ENCODE measurements at places on chromosomes 7 and 10.
A peak's percentile ranks its signal among the peaks of the same experiment; 100 is the strongest.

GRCh38 chr10:78515038-78515872 is 481.6 kb downstream of the RPS24 start:
- DNase-seq = no peak

DNA sequence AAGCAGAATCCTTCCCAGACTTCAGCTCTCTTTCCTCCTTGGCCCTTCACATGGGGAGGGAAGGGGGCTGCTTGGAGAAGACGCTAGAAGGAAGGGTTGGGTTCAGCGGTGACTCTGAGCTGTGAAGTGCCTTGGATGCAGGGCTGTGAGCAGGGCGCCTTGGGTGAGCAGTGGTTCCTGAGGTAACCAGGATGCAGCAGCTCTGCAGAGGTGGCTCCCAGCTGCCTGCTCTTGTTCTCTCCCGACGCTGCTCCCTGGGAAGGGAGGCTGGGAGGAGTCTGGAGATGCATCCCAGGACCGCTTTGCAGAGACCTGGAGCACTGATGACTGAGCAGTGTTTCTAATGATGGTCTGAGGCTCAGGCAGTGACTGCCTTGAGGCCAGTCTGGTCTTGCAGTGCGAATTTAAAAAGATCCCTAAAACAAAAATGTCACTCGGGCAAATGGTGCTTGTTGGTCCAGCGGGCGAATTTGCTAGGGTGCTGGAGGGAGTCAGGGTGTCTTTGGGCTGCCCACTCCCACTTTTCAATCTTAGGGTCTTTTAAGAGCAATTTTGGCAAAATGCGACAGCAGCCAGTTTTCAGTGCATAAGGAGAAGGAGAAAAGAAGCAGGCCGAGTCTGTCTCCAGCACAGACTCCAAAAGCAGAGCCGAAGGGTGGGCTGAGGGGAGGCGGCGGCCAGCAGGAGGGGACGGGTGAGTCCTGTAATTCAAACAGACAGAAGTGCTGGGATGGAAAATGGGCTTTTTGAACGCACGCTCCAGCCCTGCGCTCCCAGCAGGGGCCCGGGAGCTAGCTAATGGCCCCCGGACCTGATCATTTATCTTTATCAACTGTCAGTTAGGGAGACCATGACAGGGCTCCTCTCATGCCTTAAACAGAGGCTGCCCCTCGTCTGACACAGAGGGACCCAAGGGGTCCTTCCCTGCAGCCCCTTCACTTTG is 191.2 kb upstream of the SHH start:
- DNase-seq = no peak

DNA sequence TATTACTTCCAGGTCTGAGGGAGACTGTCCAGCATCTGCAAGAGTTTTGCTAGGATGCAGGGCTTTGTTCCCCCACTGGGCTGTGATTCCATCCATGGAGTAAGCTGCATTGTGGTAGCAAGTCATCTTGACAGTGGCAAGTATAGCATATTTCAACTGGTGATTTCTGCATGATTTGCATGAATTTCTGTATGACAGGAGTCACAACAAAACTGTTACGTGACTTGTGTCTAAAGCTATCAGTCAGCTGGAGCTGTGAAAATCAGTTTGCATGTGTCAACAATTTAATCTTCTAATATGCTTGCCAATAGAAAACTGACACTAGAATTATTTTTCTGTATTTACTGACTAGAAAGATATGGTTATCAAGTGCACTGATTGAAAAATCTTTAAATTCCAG is 344.3 kb downstream of the AUTS2 start:
- no peak for DNase-seq

DNA sequence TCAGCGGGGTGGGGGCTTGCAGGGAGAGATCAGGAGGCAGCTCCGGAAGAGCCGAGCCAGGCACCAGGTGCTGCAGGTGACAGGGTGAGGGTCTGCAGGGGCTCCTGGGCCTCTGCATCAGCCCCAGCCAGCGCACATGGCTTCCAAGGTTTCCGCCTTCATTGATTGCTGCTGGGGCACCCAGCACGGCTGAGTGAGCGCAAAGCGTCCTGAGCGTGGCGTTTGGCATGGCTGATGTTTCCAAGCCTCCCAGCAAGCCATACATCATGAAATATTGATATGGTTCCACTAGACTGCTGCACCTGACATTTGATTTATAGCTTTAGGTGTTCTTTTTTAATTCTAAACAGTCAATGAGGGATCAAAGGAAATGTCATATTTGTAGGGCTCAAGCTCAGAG is 259.0 kb downstream of the WDR37 start:
- no peak for DNase-seq

DNA sequence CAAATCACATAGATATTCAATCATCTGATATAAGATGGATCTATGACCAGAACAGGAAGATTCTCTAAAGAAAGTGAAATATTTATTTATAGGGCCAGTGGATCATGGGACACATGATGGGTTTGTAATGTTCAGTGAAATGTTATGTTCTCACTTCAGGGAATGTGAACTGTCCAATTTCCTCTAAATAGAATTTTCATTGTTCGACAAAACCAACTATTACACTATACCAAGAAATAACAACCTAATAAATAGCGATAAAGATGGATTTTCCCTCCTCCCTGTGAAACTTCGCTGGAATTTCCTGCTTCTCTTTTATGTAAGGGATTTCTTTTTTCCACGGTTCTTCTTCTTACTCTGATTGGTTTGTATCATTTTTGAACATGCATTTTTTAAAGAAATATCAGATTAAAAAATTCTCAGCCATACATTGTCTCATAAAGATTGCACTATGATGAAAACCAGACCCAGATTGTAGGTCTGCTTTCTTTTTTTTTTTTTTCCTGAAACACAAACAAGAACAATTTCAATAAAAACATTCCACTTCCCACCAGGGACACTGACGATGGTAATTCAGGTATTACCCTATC is 139.8 kb upstream of the ZEB1 start:
- no peak for DNase-seq

DNA sequence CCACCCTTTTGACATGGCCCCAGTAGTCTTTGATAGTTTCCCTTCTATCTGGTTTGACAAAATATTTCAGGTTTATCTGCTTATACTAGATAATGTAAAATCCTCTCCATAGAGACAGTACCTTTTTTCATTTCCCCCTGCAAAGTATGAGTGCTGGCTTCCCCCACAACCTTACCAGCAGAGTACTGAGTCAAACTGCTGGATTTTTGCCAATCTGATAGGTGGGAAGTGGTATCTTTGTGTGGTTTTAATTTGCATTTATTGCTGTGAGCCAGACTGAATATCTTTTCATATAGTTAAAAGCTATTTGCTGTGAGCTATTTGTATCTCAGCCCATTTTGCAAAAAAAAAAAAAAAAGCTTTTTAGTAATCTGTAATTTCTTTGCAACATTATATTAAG is 32.1 kb upstream of the HECTD2 start:
- no peak for DNase-seq

GRCh38 chr10:62063795-62064472 is 162.4 kb downstream of the ARID5B start:
- no peak for DNase-seq

GRCh38 chr10:70461397-70462348 is 16.9 kb upstream of the PALD1 start:
- DNase-seq = peak; percentile 60

GRCh38 chr7:84200859-84201258 is 6.3 kb upstream of the SEMA3A start:
- no peak for DNase-seq

DNA sequence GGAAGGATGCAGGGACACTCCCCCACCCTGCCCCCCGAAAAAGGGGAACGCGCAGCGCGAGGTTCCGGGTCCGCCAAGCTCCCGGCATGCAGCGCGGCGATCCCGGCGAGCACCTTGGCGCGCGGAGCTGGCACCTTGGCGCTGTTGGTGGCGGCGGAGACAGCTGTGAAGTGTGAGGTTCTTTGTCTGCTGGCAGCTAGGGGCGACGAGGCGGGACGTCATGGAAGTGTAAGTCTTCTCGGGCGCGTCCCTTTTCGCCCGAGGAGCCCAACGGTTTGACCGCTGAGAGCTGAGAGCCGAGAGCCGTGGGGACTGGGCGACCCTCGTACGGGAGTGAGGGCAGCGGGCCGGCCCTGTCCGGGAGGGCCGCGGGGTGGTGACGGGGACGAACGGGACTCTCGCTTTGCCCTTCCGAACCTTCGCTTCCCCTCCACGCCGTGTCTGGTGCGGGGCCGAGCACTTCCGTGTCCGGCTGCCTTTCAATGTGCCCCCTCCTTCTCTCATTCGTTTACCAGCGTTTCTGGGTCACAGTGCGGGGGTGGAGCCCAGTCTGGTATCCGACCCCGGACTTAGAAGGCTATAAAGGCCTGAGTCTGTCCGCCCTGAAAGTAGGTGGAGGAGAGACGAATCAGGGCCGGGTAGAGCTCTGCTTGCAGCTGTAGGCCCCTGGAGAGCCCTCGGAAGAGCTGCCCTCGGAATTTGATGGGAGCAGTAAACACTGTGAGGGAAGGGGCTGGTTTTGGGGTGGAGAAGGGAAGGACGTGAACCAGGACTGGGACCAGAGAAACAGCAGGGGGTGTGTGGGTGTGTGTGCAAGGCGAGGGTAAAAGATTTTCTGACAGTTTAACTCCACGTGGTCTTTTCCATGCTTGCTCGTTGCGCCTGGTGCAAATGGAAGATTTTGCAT is at the start of gene CRCP:
Gene CRCP (plus strand): TSS at position 105 of the 907 bp plus-strand sequence. CDS start 116 bp downstream, at position 221.
- peak; percentile 88 for DNase-seq

DNA sequence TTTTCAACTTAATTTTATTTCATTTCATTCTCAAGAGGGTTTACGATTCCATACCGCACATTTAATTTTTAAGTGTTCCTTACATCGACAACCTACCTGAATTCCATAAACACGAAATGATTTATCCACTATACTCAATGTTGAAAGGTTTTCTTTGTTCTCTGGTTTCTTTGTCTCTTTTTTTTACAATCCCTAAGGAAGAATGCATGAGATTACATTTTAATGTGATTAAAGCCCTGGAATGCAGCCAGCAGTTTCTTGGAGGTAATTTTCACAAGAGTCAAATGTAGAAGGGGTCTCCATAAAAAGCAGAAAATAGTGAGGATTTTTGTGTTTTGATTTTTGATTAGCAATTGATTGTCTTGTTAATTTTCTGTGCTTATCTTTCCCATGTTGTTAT is 59.2 kb upstream of the ADCY1 start:
- DNase-seq = no peak

DNA sequence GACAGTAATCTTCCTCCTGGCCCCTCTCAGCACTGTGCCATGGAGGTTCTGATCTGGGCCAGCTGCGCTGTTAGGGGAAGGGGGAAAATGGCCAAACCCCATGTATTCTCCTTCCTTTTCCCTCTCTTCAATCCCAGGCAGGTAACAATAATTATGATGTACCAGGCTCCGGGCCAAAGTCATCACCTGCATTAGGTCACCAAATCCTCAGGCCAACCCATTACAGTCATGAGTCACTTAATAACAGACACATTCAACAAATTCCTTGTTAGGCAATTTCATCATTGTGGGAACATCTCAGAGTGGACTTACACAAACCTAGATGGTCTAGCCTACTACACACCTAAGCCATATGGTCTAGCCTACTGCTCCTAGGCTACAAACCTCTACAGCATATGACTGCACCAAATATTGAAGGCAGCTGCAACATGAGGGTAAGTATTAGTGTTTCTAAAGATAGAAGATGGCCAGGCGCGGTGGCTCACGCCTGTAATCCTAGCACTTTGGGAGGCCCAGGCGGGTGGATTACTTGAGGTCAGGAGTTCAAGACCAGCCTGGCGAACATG is 2.2 kb upstream of the HSPB1 start:
- no peak for DNase-seq

DNA sequence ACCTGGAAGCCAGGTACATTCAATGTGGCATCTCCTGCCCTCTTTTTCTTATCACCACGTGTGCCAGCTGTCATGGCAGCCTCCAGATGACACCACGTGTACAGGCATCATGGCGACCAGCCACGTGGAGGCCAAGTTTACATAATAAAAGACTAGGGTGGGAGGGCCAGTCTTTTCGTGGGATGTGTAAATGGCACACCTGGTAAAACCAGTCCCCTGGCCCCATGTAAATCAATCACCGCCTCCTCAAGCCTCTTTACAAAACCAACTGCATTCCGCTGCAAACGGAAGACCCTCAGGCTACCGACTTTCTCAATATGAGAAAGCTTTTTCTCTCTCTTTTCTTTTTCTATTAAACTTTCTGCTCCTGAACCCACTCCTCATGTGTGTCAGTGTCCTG is 65.1 kb upstream of the PHF14 start:
- no peak for DNase-seq

GRCh38 chr10:2784766-2785165 is 282.6 kb upstream of the PFKP start:
- no peak for DNase-seq

DNA sequence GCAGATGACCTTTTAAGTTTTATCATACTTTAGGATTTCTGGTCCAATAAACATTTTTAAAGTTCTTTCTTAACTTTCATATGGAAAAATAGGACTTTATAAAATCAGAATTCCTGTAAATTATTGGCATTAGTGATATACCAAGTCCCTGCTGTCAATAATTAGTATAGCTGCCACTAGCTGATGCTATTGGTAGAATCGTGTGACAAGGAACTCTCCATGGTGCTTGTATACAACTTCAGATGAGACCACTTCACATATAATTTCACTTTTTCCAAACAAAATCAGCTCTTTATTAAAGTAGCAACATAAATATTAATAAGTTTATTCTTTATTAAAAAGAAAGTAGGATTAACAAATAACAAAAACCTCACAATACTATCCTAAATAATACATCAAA is 49.9 kb downstream of the ZNF800 start:
- no peak for DNase-seq

- DNase-seq = peak; percentile 47
These were observed 175.7 kb downstream of the GFRA1 start for GRCh38 chr10:116097239-116097784.

DNA sequence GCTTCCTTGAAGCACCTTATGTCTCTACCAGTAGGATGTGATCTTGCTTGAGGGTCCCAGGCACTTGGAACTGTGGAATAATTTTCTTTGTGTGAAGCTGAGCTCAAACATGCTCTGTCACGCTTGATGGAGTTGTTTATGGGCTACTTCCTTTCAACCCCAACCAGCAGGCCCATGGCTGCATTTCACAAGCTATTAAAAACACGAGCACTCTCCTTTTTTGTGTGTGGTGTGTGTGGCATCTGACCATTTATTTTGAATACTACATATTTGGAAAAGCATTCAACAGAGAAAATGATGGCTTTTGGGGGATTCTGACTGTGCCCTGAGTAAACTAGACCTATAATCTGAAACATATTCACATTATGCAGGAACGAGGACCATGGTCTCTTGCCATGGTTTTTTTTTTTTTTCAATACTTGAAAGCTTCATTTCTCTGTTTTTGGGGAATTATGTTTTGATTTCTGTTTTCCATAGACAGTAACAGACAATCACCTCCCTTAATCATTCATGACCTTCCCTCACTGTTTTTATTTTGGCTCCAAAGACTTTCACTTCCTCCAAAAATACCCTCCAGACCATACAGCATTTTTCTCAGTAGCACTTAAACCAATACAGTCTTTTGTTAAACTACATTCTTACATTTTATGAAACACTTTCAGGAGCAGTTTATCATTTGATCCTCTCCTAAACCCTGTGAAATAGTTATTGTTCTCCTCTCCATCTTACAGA is 233.6 kb upstream of the BMPER start:
- no peak for DNase-seq

GRCh38 chr7:73811760-73812168 is 19.0 kb upstream of the CLDN4 start:
- no peak for DNase-seq

Data from left hindlimb (tissue), 1 donor.